ENCODE measurements at places on chromosomes 16 and 17.

DNA sequence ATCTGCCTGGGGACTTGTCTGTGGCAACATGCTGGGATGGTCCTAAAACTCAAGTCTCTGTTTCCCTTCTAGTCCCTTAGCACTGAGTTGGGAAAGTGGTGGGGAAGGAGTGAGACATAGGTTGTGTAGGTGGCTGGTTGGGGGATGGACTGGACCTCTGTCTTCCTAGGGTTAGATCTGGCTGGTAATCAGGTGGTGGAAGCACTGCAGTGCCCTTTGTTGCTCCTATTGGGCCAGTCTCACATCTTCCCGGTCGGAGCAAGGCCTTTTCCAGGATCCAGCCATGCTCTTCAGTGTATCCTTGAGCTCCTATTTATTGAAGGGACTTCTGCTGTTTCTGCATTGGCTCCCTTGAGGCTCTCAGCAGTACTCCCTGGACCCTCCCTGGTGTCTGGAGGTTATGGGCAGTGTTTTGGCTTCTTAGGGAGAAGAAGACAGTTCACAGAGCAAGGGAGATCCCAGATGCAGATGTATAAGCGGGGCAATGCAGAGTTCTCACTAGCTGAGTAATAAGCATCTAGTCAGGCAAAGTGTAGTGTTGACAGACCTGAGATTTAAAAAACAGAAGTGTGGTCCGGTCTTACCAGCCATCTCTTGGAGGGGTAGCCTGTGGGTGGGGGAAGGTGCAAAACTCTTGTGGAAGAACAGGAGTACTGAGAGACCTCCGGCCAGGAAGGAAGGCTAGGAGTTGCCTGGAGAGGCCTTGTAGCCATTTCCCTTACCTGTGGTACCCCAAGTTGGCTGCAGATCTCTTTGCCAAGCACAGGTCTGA is 1.3 kb upstream of the NUTF2 start:
- DNase-seq, result no peak

- no peak for DNase-seq
Observed at GRCh38 chr17:39352511-39352910, 48.9 kb downstream of the FBXL20 start.

DNA sequence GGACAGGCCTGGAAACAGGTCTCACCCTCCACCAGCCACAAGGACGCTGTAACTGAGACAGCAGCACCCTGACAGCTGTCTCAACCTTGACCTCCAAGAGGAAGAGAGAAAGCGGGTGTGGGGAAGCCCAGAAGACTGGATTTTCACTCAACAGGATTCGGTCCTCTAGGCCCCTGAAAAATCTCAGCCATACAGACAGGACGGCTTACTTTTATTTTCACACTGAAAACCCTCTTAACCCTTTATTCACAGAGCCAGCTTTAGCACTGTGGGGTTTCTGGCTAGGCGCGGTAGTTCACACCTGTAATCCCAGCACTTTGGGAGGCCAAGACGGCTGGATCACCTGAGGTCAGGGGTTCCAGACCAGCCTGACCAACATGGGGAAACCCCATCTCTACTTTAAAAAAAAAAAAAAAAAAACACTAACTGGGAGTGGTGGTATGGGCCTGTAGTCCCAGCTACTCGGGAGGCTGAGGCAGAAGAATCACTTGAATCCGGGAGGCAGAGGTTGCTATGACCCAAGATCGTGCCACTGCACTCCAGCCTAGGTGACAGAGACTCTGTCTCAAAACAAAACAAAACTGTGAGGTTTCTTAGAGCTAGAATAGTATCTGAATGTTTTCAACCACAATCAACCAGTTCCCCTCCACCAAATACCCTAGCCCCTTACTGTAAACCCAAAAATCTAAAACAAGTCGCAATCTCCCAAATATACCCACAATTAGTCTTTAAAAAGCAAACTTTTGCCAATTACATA is 5.3 kb downstream of the ANKRD11 start:
- no peak for DNase-seq

- DNase-seq, result no peak
Observed at GRCh38 chr16:1946495-1947368, 3.7 kb upstream of the MSRB1 start.

DNA sequence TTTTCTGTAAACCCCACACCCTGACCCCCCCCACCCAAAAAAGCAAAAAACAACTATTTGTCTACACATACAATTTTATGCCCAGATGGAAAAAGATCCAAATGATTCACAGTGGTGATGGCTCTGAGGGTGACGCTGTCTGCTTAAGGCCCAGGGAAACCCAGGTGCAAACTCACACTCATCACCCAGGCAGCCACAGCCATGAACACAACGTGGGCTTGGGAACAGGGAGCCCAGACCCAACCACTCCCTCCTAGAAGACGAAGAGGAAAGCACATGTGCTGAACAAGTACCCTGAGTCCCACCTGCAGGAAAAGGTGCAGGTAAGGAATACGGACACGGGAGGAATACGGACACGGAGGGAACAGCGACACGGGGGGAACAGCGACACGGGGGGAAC is 5.4 kb downstream of the HBQ1 start:
- DNase-seq, result no peak

- peak; percentile 99 for DNase-seq
Observed at GRCh38 chr16:53664724-53665345, 38.8 kb downstream of the RPGRIP1L start.

GRCh38 chr17:19570544-19571062 is 36.9 kb downstream of the SLC47A1 start:
- no peak for DNase-seq

GRCh38 chr17:77566566-77567138 is 391.9 kb upstream of the TNRC6C start:
- no peak for DNase-seq

DNA sequence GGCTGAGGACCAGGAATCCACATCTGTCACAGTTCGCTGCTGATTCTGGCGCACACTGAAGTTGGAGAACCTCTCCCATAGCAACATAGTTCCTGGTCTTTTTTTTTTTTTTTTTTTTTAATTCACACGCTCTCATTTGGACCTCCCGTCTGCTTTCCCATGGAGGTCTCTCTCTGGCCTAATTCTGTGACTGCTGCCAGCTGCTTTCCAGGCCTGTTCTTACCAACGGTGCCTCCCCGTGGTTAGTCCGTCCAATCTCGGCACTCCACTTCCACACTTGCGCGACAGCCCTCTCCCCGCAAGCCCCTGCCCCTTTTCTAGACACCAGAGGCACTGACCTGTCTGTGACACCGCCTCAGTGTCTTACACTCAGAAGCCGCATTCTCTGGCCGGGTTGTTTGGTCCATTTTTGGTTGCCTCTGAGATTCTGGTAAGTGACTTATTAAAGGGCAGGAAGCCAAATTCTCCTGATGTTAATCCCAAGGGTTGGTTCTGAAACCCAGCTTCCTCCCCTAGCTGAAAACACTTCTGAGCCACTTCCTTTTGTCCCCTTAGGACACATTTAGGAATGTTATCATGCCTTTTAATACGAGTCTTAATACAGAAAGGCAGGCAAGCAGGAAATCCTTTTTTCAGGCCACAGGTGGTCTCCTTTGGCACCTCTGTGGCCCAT is 1.1 kb upstream of the AKTIP start:
- DNase-seq, result peak; percentile 62

GRCh38 chr17:72404872-72405271 is 284.1 kb downstream of the SOX9 start:
- peak; percentile 90 for DNase-seq

DNA sequence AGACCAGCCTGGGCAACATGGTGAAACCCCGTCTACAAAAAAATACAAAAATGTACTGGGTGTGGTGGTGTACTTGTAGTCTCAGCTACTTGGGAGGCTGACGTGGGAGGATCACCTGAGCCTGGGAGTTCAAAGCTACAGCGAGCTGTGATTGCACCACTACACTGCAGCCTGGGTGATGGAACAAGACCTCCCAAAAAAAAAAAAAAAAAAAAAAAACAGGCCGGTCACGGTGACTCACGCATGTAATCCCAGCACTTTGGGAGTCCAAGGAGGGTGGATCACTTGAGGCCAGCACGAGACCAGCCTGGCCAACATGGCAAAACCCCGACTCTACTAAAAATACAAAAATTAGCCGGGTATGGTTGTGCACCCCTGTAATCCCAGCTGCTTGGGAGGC is 12.7 kb upstream of the APPBP2 start:
- no peak for DNase-seq

DNA sequence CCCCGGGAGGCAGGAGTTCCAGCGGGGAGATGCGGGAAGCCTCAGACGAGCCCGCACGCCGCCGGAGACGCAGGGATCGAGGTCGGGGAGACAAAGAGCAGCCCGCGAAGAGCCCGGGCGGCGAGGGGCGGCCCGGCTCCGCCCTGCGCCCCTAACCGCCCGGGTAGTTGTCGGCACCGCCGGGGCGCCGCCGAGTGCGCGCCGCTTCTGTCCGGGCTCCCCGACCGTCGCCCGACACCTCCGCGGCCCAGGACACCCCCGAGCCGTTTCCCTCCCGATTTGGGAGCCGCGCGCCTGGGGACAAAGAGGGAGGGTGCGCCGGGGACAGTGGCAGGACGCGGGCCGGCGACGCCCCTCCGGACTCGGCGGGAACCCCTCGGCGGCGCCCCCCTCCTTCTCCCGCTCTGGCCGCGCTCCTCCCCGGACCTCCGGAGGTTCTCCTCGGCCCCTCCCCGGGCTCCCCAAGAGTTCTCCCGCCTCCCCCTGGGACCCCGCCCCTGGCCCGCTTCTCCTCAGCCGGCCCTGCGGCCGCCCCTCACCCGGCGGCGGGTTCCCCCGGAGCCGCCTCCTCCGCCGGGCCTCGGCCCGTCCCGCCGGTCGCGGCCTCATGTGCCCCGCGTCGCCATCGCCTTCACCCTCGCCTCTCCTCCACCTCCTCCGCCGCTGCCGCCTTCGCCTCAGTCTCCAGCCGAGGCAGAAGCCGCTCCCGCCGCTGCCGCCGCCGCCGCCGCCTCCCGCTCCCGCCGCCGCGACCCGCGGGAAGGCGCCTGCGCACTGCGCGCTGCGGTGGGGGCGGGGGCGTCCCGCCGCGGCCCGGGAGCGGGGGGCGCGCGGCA is at the start of gene GJC1:
Gene GJC1 (minus strand): TSS at position 765 of the 836 bp plus-strand sequence. CDS start 24,470 bp downstream, outside the sequence.
- DNase-seq, result peak; percentile 53

All from fibroblast of skin of right quadriceps (primary cell).